ENCODE measurements at places on chromosomes 6 and 20.
A peak's percentile ranks its signal among the peaks of the same experiment; 100 is the strongest.

GRCh38 chr20:21397341-21398108, at the start of gene NKX2-4:
NKX2-4 (minus strand) TSS chr20:21397526; CDS start chr20:21397399, 127 bp downstream.
- no peak for DNase-seq

GRCh38 chr6:38638941-38639497, 710 bp downstream of the BTBD9 start:
- DNase-seq = peak; percentile 45

- peak; percentile 64 for DNase-seq
These were observed 126.6 kb downstream of the MTFR2 start for GRCh38 chr6:136123468-136123867.

GRCh38 chr6:44305200-44305725, 7.9 kb downstream of the AARS2 start:
- no peak for DNase-seq

GRCh38 chr6:16503970-16504415, 257.3 kb downstream of the ATXN1 start:
- no peak for DNase-seq

- no peak for DNase-seq
These were observed 116.6 kb downstream of the TSHZ2 start for GRCh38 chr20:53088786-53089185.

DNA sequence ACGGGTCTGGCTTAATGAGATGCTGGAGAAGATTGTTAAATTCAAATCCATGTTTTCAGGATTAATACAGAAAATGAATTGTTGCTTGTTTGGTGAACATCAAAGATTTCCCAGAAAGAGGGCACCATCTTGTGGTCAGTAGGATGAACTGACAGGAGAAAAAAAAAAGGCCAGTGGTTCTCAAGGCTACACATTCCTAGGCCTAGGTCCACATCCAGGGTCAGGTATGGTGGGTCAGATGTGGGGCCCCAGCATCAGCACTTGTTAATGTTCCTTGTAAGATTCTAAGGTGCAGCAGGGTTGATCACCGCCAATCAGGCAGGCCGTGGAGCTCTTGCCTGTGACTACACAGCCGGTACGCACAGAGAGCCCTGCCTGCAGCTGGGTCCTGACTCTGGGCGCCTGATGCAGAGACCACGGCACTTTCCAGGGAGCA, 34.0 kb upstream of the FOXO3 start:
- DNase-seq = peak; percentile 56

DNA sequence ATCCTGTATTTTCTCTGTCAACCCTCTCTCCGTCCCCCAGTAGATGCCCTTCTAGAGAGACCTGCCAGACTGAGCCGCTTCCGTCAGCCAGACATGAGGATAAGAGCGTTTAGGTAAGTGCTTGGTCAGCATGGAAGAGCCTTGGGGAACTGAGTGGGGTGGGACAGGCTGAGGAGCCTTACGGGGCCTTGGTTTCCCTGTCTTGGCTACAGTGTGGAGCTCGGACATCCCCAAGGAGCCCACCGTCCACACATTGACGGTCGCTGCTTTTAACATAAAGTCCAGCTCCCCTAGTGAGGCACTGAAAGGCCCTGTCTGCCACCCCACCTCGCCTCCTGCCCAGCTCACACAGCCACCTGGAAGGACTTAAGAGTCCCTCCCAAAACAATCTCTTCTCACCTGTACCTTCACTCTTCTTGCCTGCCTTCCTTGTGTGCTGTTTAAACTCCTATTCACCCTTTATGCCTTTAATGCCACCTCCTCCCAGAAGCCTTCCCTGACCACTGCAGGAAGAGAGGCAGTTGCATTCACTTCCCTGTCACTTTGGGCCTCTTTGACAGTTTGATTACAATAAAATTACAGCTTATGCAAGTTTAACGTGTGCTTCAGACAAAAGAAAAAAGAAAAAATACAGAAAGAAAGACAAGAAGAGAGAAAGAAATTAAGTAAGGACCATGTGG, 42.3 kb downstream of the PDYN start:
- no peak for DNase-seq

DNA sequence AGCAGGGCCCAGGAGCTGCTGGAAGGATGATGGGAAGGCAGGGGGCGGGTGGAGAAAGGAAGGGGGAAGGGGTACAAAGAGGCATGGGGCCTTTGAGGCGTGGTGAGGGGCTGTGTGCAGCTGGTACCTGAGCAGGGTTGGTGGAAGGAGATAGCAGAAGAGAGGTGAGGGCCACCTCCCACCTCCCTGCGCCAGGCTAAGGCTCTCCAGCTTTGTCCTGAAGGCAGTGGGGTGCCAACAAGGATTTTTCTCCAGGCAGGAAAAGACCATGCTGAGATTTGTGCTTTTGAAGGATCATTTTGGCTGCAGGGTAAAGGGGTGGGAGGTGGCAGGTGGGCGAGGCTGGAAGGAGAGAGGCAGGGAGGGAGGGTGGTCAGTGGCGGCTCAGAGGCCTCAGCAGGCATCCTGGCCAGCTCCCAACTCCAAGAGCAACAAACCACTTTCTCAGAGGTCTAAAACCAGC, 40.8 kb downstream of the NOL4L start:
- no peak for DNase-seq

GRCh38 chr6:132892929-132893771, 78.8 kb downstream of the RPS12 start:
- DNase-seq = no peak

DNA sequence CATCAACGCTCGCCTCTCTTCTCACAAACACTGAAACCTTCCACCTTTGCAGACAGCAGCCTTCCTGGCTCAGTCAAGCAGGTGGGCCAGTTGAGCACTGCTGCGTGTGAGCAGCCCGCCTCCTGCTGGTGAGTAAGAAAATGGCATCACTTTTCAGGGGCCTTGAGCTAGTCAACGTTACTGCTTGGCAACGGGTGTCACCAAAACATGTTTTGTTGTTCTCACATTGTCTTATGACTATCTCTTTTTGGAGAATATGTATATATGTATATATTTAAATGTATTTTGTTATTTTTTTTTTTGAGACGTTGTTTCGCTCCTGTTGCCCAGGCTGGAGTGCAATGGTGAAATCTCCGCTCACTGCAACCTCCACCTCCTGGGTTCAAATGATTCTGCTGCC, 97.0 kb upstream of the AGPAT4 start:
- peak; percentile 77 for DNase-seq

- DNase-seq = no peak
These were observed 122.2 kb downstream of the ANKRD60 start for GRCh38 chr20:58106143-58106750.

DNA sequence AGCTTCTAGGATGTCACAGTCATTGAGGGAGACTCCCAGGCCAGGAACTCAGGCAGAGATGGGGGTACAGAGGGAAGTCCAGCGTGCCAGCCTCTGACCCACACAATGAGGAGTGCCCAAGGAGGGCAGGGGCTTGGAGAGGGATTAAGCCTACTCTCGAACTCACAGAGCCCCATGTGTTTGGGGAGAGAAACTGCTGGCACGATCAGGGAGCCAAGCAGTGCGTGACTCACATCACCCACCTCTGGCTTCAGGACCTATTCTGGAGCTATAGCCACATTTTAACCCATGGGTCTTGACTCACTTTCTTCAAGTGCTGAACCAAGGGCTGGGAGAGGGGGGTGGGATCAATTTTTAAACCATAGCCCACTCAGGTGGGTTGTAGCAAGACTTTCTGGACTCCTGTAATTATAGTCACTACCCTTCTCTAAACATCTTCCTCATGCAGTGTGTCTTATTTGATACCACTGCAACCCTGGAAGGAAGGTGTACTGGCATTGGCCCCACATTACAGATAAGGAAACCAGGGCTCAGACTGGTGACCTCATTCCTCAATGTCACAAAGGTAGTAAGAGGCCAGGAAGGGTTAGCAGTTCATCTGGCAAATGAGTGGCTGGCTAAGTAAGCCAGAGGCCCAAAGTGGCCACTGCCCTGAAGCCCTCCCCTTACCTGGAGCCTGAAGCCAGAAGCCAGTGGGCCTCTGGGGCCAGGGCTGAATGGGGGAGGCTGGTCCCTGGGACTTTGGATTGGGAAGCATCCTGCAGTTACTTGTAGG, 12.0 kb downstream of the FOXP4 start:
- no peak for DNase-seq
